ENCODE measurements at places on chromosomes 5 and 9.

DNA sequence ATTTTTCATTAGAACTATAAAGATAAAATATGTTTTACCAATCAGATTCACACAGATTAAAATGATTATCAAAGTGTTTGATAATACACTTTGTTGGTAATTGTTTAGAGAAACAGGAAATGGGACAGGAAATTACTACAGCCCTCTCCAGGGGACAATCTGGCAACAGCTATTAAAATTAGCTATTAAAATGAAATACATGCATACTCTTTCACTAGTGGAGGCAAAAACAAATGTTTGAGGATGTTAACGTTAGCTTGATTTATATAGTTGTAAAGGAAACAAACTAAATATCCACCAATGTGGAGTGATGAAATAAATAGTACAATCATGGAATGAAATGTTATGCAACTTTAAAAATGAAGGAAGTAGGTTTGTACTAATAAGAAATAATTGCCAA lies 53.7 kb downstream of the TARS1 start:
- DNase-seq, result no peak

- no peak for DNase-seq
Observed at GRCh38 chr5:636951-637350, 24.8 kb downstream of the CEP72 start.

GRCh38 chr9:89425024-89425805 lies 72.7 kb downstream of the SEMA4D start:
- no peak for DNase-seq

GRCh38 chr5:68396722-68397121 lies 181.2 kb downstream of the PIK3R1 start:
- DNase-seq, result no peak

- DNase-seq, result no peak
Observed at GRCh38 chr5:170522211-170523141, 18.7 kb downstream of the KCNIP1 start.

GRCh38 chr9:93874242-93874641 lies 80.9 kb downstream of the BARX1 start:
- DNase-seq, result no peak

Data from WTC11 (cell line).